ENCODE measurements at places on chromosomes 1 and 21.

DNA sequence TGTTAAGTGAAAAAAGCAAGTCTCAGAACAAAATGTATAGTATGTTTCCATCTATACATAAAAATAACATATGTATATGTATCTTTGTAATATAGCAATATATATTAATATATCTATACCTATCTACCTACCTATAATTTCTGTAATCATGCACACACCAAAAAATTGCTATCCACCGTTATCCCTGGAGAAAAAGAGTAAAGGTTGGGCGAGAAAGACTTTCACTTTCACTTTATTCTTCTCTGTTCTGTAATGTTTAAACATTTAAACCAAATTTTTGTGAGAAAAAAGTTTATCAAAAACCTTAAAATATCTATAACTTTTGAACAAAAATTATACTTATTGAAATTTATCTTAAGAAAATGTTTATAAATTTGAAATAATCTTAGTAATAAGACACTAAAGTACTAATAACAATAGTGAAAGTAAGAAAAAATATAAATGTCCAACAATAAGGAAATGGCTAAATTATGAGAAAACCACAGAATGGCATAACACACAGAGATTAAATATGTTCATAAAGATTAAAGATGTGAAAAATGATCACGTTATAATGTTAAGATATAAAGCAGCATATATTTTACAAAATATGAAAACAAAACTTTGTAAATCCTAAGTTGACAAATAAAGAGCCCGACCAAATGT is 74.0 kb upstream of the LRRC53 start:
- no peak for DNase-seq

- no peak for DNase-seq
These were observed 44.4 kb upstream of the CACHD1 start for GRCh38 chr1:64425521-64425920.

DNA sequence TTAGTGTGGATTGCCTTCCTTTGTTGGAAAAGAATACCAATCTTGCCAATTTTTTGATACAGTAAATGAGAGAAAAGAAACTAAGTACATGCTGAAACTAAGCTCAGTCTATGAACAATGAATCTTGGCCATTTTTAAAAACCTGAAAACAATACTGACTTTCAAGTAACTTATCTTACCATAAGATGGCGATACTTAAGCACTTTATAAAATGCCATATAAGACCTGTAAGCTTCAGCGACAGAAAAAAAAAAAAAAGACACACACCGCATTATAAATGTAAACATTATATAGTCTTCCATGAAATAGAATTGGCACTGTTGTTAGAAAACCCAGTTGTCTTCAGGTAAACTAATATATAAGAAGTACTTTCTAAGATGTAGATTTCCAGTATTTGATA is 3.0 kb downstream of the OLFM3 start:
- no peak for DNase-seq

GRCh38 chr1:228902781-228903433 is 167.6 kb downstream of the RHOU start:
- DNase-seq, result no peak

- DNase-seq, result no peak
These were observed 6.9 kb downstream of the PDE4B start for GRCh38 chr1:65799601-65800000.

Data from activated CD4-positive, alpha-beta T cell treated with anti-CD3 and anti-CD28 coated beads, Interleukin-2, amount 50 U/mL, for 24 hours (primary cell).